ENCODE measurements at places on chromosomes 2 and 18.

GRCh38 chr18:10526561-10526949 lies 728 bp downstream of the NAPG start:
- peaks cover 68% of the 10 kb centered on the region for H3K4me1 ChIP-seq
- peak overlapping the region; percentile 93 for H3K4me3 ChIP-seq
- peaks cover 7% of the 10 kb centered on the region for H3K27me3 ChIP-seq
- H3K27ac ChIP-seq = peak overlapping the region; percentile 89

DNA sequence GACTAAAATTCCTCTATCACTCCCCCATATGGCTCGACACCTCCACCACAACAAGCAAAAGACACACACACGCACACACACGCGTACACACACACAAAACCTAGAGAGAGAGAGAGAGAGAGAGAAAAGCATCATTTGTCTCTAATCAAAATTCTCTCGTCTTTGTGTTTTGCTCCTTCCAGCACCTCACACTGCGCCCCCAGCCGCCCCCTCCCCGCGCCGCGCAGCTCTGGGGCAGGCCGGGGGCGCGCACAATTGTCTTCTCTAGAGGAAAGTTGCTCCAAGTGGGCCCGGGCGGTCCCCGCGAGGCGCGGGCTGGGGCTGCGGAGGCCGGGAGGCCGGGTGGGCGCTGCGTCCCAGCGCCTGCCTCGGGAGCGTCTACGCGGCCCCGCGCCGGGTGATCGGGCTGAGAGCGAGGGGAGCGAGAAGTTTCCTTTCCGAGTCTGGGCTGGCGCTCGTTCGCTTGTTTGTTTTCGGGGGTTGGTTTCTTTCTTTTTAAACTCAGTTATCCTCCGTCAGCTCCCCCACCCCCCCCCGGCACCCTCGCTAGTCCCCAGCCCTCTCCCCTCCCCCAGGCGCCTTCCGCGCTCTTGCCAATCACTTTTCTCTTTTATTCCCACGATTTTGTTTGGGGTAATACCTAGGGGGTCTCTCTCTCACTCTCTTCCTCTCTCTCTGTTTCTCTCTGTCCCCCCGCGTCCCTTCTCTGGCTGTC lies 4.1 kb downstream of the ZEB2 start:
- peaks cover 30% of the 10 kb centered on the region for H3K4me1 ChIP-seq
- peak overlapping the region; percentile 80 for H3K27ac ChIP-seq
- H3K36me3 ChIP-seq = peaks cover 2% of the 10 kb centered on the region
- peak overlapping the region; percentile 90 for H3K4me3 ChIP-seq
- no peak for DNase-seq

DNA sequence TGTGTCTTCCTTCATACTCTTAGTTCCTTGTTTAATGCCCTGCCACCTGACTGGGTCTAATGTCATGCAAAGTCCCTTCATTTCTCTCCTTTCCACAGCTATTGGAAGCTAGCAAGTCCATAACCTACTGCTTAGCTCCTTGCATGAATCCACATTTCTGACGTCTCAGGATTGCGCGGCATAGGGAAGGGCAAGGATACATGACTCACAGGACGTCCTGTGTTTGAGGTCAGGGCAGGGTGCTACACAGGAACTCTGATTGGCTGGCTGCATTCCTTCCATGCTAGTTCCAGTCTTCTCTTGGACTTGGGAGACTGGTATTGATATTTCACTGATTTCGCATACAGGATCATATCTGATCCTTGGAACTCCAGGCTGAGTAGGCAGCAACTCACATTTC lies 137.9 kb downstream of the CDH2 start:
- H3K4me3 ChIP-seq = no peak overlapping the region
- H3K27me3 ChIP-seq = peaks cover 1% of the 10 kb centered on the region
- no peaks in the 10 kb centered on the region for H3K4me1 ChIP-seq
- no peak for DNase-seq

DNA sequence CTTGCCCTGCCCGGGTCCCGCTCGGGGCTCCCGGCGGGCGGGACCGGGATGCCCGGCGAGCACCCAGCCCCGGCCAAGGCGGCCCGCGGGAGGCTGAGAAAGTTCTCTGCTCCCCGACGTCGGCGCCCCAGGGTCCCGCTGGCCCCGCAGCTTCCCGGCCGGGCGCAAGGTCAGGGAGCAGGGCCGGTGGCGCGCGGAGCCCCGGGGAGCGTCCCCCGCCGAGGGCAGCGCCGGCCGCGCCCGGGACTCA lies 331 bp downstream of the SERPINE2 start:
- DNase-seq = no peak
- H3K4me1 ChIP-seq = peaks cover 31% of the 10 kb centered on the region
- H3K27ac ChIP-seq = no peak overlapping the region
- peaks cover 8% of the 10 kb centered on the region for H3K36me3 ChIP-seq
- H3K27me3 ChIP-seq = peaks cover 34% of the 10 kb centered on the region

GRCh38 chr2:67145851-67146250 lies 251.3 kb upstream of the ETAA1 start:
- H3K4me3 ChIP-seq = no peak overlapping the region
- H3K4me1 ChIP-seq = no peaks in the 10 kb centered on the region
- no peaks in the 10 kb centered on the region for H3K36me3 ChIP-seq
- DNase-seq = no peak

GRCh38 chr2:223914324-223914723 lies 30.8 kb downstream of the WDFY1 start:
- no peak for DNase-seq
- H3K4me3 ChIP-seq = no peak overlapping the region
- H3K27ac ChIP-seq = no peak overlapping the region
- no peaks in the 10 kb centered on the region for H3K27me3 ChIP-seq

DNA sequence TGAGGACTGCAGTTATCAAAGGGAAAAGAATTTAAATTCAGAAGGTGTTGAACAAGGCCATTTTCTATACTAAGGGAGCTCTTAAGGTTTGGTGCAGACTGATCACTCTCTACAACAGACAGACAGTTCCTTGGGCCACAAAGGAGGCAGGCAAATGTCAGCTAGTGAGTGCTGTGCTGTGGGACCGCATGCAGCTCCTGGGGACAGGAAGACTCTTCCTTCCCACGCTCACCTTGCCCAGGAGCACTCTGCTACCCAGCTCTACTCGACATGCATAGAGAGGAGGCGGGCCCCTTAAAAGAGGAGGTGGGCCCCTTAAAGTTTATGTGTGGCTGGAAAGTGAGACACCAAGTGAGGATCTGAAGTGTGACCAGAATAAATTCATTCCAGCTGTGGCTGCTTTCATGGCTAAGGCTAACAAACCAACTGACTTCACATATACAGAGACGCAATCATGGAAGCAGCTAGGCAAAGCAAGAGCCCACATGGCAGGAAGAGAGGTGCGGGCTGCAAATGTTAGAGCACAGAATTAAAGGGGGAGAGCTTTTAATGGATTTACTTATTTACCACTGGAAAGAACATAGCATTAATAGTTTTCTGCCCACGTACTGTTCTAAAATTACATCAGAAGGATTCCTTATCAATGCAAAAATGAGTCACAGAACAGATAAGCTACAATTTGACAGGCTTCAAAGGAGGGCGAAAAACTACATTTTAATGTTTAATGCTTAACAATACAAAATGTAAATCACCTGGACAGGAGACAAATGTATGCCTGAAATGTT lies 101.4 kb upstream of the RNU4ATAC start:
- peaks cover 18% of the 10 kb centered on the region for H3K36me3 ChIP-seq
- H3K4me3 ChIP-seq = no peak overlapping the region
- DNase-seq = no peak
- H3K27me3 ChIP-seq = no peaks in the 10 kb centered on the region
- H3K27ac ChIP-seq = no peak overlapping the region

- H3K27me3 ChIP-seq = no peaks in the 10 kb centered on the region
- H3K4me3 ChIP-seq = no peak overlapping the region
- no peaks in the 10 kb centered on the region for H3K36me3 ChIP-seq
- no peaks in the 10 kb centered on the region for H3K4me1 ChIP-seq
- DNase-seq = no peak
- no peak overlapping the region for H3K27ac ChIP-seq
Measured at GRCh38 chr2:145875016-145875415, 1355.1 kb upstream of the ZEB2 start.

- H3K27me3 ChIP-seq = no peaks in the 10 kb centered on the region
- no peaks in the 10 kb centered on the region for H3K4me1 ChIP-seq
- peaks cover 2% of the 10 kb centered on the region for H3K36me3 ChIP-seq
- H3K4me3 ChIP-seq = no peak overlapping the region
- no peak overlapping the region for H3K27ac ChIP-seq
- DNase-seq = no peak
Measured at GRCh38 chr2:170917219-170917913, 11.7 kb upstream of the GORASP2 start.

DNA sequence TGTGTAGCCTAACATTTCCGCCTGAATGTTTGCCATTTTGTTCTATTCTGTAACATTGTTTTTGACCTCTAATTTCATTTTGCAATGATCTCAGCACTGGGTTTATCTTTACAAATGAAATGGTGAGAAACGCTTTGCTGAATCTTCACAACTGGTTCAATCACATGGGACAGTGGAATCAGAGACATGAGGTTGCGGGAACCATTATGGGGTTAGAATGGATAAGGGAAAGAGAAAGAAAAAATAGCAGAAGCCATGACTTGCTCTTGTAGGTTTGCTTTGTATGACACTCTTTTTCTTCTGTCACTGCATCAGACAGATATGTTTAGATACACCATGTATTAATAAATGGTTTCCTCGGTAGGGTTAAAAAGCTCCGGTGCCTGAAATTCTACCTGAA lies 114.3 kb upstream of the PELI1 start:
- peaks cover 10% of the 10 kb centered on the region for H3K4me1 ChIP-seq
- H3K36me3 ChIP-seq = peaks cover 2% of the 10 kb centered on the region
- H3K27me3 ChIP-seq = peaks cover 2% of the 10 kb centered on the region

DNA sequence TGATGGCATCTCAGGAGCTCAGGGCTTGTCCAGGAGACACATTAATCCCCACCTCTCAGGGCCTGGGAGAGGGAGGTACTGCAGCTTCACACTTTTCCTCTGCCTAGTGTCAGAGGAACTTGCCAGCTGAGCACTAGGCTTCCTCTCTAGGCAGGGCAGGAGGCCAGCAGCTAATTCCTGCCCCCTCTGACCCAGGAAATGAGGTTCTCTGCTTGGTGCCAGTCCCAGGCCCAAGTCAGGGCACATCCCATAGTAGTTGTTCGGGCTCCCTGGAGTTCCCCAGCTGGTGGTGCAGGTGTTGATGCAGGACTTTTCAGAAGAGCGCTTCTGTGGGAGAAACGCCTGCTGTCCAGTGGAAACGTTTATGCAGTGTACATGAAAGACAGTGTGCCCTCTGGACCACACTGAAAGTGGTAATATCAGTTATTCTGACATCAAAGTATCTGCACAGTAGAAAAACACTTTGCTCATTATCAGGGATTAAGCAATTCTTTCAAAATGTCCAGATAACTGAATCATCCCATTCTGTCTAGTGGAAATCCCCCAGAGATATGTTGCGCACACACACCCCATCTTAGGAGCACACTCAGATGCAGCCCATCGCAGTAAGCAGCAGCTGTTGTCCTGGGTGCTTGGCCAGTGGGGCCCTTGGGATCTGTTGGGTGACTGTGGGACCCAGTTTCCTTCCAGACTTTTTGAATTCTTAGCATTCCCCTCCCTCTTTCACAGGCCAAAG lies 17.8 kb upstream of the SCLY start:
- peaks cover 57% of the 10 kb centered on the region for H3K36me3 ChIP-seq
- H3K4me1 ChIP-seq = peaks cover 14% of the 10 kb centered on the region
- H3K27ac ChIP-seq = peak overlapping the region; percentile 44
- H3K27me3 ChIP-seq = no peaks in the 10 kb centered on the region
- H3K4me3 ChIP-seq = no peak overlapping the region

GRCh38 chr2:104858006-104858978 lies 4.4 kb downstream of the POU3F3 start:
- peaks cover 11% of the 10 kb centered on the region for H3K36me3 ChIP-seq
- H3K27me3 ChIP-seq = peaks cover 68% of the 10 kb centered on the region
- no peak for DNase-seq
- H3K4me3 ChIP-seq = no peak overlapping the region
- peak overlapping the region; percentile 45 for H3K27ac ChIP-seq
- peaks cover 21% of the 10 kb centered on the region for H3K4me1 ChIP-seq

- H3K4me3 ChIP-seq = no peak overlapping the region
- H3K4me1 ChIP-seq = peaks cover 31% of the 10 kb centered on the region
- DNase-seq = peak; percentile 50
- H3K27ac ChIP-seq = no peak overlapping the region
- peaks cover 28% of the 10 kb centered on the region for H3K27me3 ChIP-seq
Measured at GRCh38 chr18:13217466-13217961, 1.0 kb upstream of the LDLRAD4 start.

DNA sequence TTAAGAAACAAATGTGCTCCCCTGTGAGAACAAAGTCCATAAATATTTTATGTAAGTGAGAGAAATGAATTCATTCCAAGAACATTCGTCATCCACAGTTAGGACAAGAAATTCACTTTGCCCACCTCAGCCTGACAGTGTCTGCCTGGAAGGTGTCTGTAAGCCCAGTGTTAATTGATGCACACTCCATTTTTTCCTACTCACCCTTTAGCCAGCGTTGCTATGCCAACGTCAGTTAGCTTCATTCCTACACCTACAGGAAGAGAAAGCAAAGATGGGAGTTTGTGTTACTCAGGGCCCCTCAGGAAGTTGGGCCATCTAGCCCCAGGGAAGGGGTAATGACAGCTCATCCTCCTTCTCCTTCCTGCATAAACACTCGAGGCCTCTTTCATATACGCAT lies 131.0 kb downstream of the ALPK2 start:
- no peak overlapping the region for H3K27ac ChIP-seq
- H3K36me3 ChIP-seq = no peaks in the 10 kb centered on the region
- H3K4me3 ChIP-seq = no peak overlapping the region
- no peak for DNase-seq

GRCh38 chr2:121696410-121696930 lies 40.2 kb downstream of the NIFK start:
- no peak overlapping the region for H3K27ac ChIP-seq
- H3K27me3 ChIP-seq = no peaks in the 10 kb centered on the region
- peaks cover 36% of the 10 kb centered on the region for H3K4me1 ChIP-seq

DNA sequence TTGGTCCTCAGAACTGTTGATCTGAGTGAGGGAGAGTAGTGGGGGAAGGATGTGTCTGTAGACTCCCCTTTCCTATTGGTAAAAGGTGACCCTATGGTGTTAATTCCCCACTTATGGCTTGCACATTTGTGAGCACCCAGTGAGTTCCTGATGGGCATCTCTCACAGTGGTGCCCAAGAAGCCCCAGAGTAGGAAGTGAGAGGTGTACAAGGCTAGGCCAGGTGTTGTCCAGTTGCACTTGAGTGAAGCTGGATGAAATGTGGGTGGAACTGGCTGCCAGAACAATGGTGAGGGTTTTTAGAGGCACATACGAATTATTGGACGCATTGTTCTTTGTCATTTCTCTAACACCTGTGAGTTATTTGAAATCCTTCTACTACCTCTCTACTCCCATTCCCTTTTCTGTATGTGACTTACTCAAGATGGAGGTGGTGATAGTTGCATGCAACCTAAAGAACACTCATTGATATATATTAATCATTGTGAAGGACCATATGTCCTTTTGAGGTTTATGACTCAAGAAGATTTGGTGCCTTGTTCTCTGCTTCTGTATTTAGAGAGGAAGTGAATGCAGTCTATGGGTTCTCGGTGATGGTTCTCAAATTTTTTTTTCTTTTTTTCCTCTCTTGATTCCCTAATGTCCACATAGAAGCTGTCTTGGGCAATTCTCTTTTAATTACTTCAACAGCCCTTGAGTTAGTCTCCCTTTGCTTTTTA lies 162.7 kb downstream of the FSHR start:
- no peaks in the 10 kb centered on the region for H3K4me1 ChIP-seq
- no peaks in the 10 kb centered on the region for H3K36me3 ChIP-seq
- H3K27me3 ChIP-seq = no peaks in the 10 kb centered on the region
- no peak for DNase-seq
- H3K27ac ChIP-seq = no peak overlapping the region

Measured in activated T-helper 1 cell treated with anti-CD3 and anti-CD28 coated beads, Interleukin-12 subunit alpha, Interleukin-12 subunit beta, Interleukin-2, Interleukin-4 antibody, amounts not matched to agents 30 ng/mL and 10 ng/mL and 1 ng/mL, durations not matched to agents 14 hours and 24 hours and 36 hours (primary cell).